ENCODE measurements at places on chromosomes 12 and 14.

DNA sequence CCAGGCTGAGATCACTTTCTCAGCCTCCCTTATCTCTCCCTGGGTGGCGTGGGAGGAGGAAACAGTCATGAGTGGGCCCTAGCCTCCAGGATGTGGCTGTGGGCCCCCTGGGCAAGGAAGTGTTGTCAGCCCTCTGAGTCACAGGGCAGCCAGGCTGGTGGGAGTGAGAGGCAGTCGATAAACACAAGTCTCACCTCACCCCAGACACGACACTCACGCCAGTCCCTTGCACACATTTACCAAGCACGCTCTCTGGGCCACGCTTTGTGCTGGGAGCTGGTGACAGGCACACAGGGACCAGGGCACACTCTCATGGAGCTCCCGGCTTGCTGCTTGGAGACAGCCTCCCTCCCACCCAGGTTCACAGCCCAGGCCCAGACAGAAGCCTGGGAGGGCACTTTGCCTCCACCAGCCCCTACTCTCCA is 1.9 kb upstream of the KRT79 start:
- DNase-seq, result no peak

GRCh38 chr14:61839507-61839906 is 77.3 kb downstream of the SNAPC1 start:
- no peak for DNase-seq

- no peak for DNase-seq
Observed at GRCh38 chr12:92696216-92696615, 6.6 kb upstream of the PLEKHG7 start.

GRCh38 chr12:46150735-46151134 is 118.1 kb downstream of the SLC38A1 start:
- no peak for DNase-seq
